ENCODE measurements at places on chromosomes 3 and 15.

DNA sequence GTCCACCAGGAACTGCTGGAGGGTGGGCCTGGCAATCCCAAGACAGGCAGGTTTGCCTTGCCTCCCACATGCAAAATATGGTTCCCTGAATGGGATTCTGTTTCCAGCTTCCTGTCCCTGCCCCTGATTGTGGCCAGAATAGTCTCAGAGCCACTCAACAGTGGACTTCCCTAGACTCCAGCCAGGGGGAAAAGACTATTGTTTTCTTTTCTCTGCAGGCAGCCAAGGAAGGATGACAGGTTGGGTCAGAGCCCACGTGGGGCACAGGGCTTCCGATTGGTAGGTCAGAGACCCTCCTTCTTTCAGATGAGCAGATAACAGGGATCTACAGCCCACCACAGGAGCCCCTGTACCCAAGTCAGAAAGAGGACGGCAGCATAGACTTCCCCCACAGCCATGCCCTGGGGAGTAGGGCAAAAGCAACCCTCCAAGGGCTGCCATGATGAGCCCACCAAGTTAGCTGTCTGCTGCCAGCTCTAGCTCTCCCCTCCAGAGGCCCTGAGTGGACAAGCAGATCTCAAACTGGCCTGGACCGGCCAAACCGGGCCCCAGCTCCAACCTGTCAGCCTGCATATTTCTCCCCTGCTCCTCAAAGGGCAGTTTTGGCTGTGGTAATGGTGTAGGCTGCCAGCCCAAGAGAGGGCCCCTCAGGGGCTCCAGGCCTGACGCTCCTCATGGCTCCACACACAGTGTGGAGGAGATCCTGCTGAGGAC, 6.4 kb downstream of the TLR9 start:
- no peak for DNase-seq

DNA sequence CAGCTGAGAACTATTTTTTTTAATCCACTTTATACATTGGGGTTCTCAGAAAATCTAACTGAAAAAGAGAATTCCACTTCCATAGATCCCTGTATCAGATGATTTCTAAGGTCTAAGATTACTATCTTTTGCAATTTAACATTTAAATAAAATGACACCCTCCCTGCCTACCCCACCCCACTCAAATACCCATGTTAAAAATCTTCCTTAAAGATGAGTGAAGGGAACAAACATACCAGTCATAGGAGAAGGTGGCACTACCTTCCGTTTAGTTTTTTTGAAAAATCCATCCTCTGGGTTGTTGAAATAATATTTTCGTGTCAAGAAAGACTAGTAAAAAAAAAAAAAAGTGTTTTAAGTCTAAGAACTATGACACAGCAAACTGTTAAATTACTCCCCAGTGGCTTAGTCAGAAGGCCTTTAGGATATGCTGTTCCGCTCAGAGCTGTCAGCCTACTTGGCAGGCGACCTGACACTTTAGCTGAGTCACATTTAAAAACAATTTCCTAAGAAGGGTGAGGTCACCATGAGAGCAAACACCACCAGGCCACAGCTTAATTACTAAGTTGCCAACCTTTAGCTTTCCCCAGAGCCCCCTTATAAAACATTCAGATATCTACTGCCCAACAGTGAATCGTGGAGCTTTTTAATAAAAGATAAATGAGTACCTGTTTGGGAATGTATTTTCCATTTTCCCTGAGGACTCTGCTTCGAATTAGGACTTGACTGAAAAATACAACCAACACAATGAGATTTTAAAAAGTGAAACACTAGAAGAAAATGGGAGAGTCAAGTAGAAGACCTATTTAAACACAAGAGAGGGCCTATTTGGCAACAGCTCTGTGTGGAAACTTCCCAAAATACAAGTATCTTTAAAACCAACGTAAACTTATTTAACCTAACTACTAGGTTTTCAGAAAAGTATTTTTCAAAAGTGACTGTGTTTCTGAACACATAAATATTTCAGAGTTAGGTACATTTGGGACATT, 9.6 kb downstream of the EMC3 start:
- DNase-seq, result no peak

GRCh38 chr3:141094790-141095545, 43.8 kb downstream of the SPSB4 start:
- DNase-seq, result no peak

GRCh38 chr3:159829539-159830227, 159.0 kb upstream of the IL12A start:
- DNase-seq, result no peak

DNA sequence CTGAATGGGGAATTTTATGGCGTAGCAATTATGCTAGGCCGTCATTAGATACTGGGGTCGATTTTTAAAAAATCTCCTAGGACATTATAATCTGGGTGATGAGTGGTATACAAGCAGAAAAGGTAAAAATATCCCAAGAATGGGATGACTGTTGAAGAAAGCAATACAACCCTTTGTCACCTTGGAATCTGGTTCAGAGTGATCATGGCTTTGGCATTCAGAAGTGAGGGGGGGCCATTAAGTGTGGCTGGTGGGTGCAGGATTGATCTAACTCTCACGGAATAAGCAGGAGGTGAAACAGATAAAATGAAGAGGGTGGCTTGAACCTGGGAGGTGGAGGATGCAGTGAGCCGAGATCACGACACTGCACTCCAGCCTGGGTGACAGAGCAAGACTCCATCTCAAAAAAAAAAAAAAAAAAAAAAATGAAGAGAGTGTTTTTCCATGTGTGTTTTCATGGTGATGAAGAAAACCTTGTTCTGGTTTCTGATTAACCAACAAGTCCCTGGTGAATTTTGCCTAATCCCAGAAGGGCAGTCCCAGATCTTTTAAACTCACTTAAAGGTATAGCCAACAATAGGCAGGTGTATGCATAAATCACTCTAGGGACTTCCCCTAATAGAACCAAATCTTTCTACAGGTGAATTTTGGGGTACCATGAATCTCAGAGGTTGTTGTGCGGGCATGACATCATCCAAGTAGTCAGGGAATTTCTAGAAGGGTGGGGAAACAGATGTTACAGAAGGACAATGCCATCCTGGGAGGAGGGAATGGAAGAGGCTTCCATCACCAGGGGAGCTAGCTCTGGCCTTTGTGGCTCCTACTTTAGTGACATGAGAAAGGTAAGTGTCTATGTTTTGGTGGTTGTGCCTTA, 3.1 kb upstream of the RAD54L2 start:
- DNase-seq, result no peak

- DNase-seq, result no peak
Observed at GRCh38 chr3:150147776-150148175, 177.1 kb upstream of the PFN2 start.

- DNase-seq, result no peak
Observed at GRCh38 chr3:24495326-24495994, 810 bp upstream of the THRB start.

DNA sequence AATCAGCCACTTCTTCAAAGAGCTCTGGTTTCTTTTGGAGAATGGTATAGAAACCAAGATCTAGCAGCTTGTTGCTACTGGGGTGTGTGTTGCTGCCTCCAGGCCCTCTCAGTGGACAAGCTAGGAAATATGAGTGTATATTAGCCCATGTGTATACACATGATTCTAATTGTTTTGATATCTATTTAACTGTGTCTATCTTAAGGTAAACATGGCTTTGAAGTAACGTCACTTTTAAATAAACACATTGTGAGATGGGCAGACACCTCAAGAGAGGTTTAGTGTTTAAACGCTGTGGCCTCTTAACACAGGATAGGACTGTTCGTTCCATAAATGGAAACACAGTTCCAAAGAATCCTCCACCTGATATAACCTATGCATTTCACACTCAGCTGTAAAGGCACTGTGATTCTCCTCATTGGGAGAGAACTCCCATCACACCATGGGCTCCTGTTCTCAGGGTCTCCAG, 87.0 kb downstream of the GMPS start:
- DNase-seq, result no peak

GRCh38 chr3:17823816-17824215, 81.4 kb upstream of the TBC1D5 start:
- no peak for DNase-seq

GRCh38 chr3:63538919-63539318, 113.6 kb upstream of the SNTN start:
- no peak for DNase-seq

GRCh38 chr3:155412904-155413303, 119.4 kb upstream of the STRIT1 start:
- no peak for DNase-seq

DNA sequence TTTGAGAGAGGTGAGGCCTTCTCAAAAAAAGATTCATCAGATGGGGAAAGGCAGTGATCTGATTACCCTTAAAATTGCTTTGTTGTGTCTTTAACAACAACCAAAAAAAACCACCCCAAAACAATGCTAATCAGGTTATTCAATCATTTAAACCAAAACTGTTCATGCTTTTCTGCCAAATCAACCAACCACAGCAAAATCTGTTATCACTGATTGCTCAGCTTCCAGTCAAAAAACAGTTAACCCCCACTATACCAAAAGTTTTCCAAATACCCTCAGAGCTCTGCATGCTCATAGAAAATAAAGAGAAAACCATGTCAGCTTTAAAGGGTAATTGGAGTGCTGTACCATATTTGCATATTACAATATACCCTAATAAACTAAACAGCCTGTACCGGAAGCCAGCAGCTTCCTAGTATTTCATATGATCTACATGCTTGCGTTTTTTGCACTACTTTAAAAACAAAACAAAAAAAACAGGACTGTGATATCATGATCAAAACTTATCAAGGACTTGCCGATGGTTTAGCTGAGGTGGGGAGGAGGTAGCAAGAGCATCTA, 22.8 kb downstream of the SATB1 start:
- no peak for DNase-seq

DNA sequence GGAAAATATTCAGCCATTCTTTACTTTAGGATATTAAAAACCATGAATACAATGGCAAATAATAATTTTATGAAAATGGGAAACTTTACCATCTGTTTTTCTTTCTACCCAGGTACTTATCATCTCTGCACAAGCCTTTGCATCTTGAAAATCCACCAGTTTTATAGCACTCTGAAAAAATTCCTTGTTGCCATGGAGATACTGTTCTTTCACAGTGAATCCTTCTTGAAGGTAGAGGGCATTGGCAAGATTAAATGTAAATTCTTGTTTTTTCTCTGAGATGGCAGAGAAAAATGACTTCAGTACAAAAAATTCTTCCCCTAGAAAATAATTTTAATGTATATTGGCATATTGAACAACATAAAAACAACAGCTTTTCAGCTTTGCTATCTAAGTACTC, 6.9 kb downstream of the SERPINI2 start:
- no peak for DNase-seq

DNA sequence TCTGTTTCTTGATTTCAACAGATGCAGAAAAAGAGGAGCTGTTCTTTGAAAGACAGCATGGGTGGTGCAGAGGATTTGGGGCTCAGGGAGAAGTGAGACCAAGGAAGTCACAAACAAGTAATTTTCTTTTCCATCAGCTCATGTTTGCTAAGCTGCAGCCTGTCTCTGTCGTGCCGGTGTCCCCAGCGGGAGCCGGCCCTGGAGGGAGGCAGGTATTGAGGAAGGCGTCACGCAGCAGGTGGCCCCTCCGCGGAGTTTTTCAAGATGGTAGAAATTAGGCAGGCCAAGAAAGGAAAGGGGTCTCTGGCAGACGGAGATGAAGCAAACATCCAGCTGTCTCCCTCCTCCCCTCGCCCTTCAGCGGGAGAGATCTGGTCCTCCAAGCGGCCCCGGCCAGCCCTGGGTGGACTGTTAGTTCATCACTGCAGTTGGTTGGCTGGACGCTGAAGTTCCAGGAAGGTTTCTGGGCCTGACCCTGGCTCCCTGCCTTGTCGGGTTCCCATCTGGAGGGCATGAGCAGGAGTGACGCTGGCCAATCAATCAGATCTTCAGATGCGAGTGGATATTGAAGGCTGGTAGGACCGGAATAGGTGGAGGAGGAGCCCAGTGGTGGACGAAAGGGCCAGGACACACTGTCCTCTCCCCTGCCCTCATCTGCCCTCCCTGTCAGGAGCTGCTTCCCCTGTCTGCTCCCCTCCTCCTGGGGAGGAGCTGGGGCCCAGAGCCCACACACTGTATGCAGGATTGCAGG, 27.7 kb upstream of the MUC4 start:
- DNase-seq, result no peak
